A549 treated with Hydrocortisone at 1 μM for 4 hours (cell line): ENCODE measurements at places on chromosomes 12 and 14. TPM values are rescaled to one million over a fixed set of nuclear protein-coding genes. Genes with fewer than 3 reads are reported as not detected.

CLEC4D gene
- total RNA-seq: not detected in 5 replicates

ATF7IP gene
- total RNA-seq: 4.2 to 5.0 TPM (median 4.9 TPM) in 5 replicates

CCDC197 gene
- total RNA-seq: not detected in 5 replicates

LRP1-AS gene
- total RNA-seq: not detected in 5 replicates

CHST11 gene
- total RNA-seq: 16.4 to 19.0 TPM (median 17.8 TPM) in 5 replicates

ENDOU gene
- 0.05 TPM in 2 of 5 replicates, not detected in the others for total RNA-seq

HOXC12 gene
- 0.02 to 0.05 TPM in 2 of 5 replicates, not detected in the others for total RNA-seq

CCDC88C gene
- total RNA-seq: 5.0 to 6.9 TPM (median 5.9 TPM) in 5 replicates

ADAMTS20 gene
- total RNA-seq: not detected in 5 replicates

PLEKHG7 gene
- 0.03 TPM in 1 of 5 replicates, not detected in the others for total RNA-seq

ZNF839 gene
- 6.0 to 7.0 TPM (median 6.3 TPM) in 5 replicates for total RNA-seq

KLRC2 gene
- 1.4 to 2.2 TPM (median 1.7 TPM) in 5 replicates for total RNA-seq

TAPBPL gene
- 3.3 to 4.0 TPM (median 3.6 TPM) in 5 replicates for total RNA-seq

ASCL1 gene
- total RNA-seq: 0.03 TPM in 1 of 5 replicates, not detected in the others

MYF5 gene
- total RNA-seq: not detected in 5 replicates

SERPINA12 gene
- total RNA-seq: 0.06 TPM in 1 of 5 replicates, not detected in the others

ABHD4 gene
- total RNA-seq: 45.4 to 51.4 TPM (median 47.1 TPM) in 5 replicates

MSI1 gene
- total RNA-seq: 1.2 to 1.5 TPM (median 1.3 TPM) in 5 replicates

WNT1 gene
- 0.07 to 0.15 TPM (median 0.12 TPM) in 5 replicates for total RNA-seq

NOVA1 gene
- 3.4 to 4.7 TPM (median 4.0 TPM) in 5 replicates for total RNA-seq

PRIMA1 gene
- total RNA-seq: 0.32 to 0.59 TPM (median 0.43 TPM) in 5 replicates

NXPH4 gene
- 4.1 to 6.0 TPM (median 5.1 TPM) in 5 replicates for total RNA-seq

LRRC43 gene
- 0.09 to 0.52 TPM (median 0.13 TPM) in 4 of 5 replicates, not detected in the other for total RNA-seq

SLC38A4 gene
- total RNA-seq: 0.07 to 0.38 TPM (median 0.22 TPM) in 5 replicates

PTPRQ gene
- total RNA-seq: 0.02 to 0.08 TPM (median 0.03 TPM) in 5 replicates

LMO3 gene
- not detected in 5 replicates for total RNA-seq

PPP1R1A gene
- total RNA-seq: 0.07 to 0.33 TPM (median 0.13 TPM) in 5 replicates

ACSM4 gene
- total RNA-seq: not detected in 5 replicates

RDH12 gene
- total RNA-seq: 0.05 to 0.14 TPM (median 0.06 TPM) in 3 of 5 replicates, not detected in the others

TCHP gene
- total RNA-seq: 14.1 to 17.4 TPM (median 16.1 TPM) in 5 replicates

ENO2 gene
- total RNA-seq: 32.5 to 40.3 TPM (median 34.5 TPM) in 5 replicates

UBE3B gene
- 12.8 to 16.7 TPM (median 14.0 TPM) in 5 replicates for total RNA-seq

C12orf54 gene
- total RNA-seq: not detected in 5 replicates

NRIP2 gene
- not detected in 5 replicates for total RNA-seq

DEPDC4 gene
- total RNA-seq: 0.28 to 1.5 TPM (median 1.2 TPM) in 5 replicates

NRXN3 gene
- total RNA-seq: 0.55 to 1.4 TPM (median 0.94 TPM) in 5 replicates

ANKRD33 gene
- 0.03 to 0.15 TPM in 2 of 5 replicates, not detected in the others for total RNA-seq

GPR132 gene
- 0.49 to 0.64 TPM (median 0.51 TPM) in 5 replicates for total RNA-seq

IL26 gene
- total RNA-seq: not detected in 5 replicates

PTPRB gene
- 0.48 to 1.1 TPM (median 0.69 TPM) in 5 replicates for total RNA-seq

NANOG gene
- total RNA-seq: not detected in 5 replicates

MYO1H gene
- total RNA-seq: not detected in 5 replicates

JDP2 gene
- total RNA-seq: 26.3 to 39.7 TPM (median 36.0 TPM) in 5 replicates

ASIC1 gene
- total RNA-seq: 5.2 to 5.9 TPM (median 5.6 TPM) in 5 replicates

REP15 gene
- total RNA-seq: 0.18 to 0.63 TPM (median 0.35 TPM) in 5 replicates

ZBTB39 gene
- 3.9 to 6.7 TPM (median 5.5 TPM) in 5 replicates for total RNA-seq

PYM1 gene
- 39.8 to 42.5 TPM (median 41.0 TPM) in 5 replicates for total RNA-seq

CMAS gene
- total RNA-seq: 38.6 to 45.5 TPM (median 43.2 TPM) in 5 replicates

COCH gene
- total RNA-seq: 21.3 to 28.0 TPM (median 25.2 TPM) in 5 replicates

MYG1 gene
- total RNA-seq: 67.3 to 96.7 TPM (median 92.1 TPM) in 5 replicates

C12orf60 gene
- total RNA-seq: 1.8 to 2.3 TPM (median 2.1 TPM) in 5 replicates

AREL1 gene
- 20.8 to 28.0 TPM (median 25.2 TPM) in 5 replicates for total RNA-seq

NR4A1 gene
- 30.5 to 47.3 TPM (median 33.2 TPM) in 5 replicates for total RNA-seq

BCL7A gene
- total RNA-seq: 9.3 to 12.4 TPM (median 11.3 TPM) in 5 replicates

KRT77 gene
- not detected in 5 replicates for total RNA-seq

BCAT1 gene
- 10.1 to 12.7 TPM (median 10.7 TPM) in 5 replicates for total RNA-seq
